ENCODE measurements at places on chromosomes 3 and 15.

DNA sequence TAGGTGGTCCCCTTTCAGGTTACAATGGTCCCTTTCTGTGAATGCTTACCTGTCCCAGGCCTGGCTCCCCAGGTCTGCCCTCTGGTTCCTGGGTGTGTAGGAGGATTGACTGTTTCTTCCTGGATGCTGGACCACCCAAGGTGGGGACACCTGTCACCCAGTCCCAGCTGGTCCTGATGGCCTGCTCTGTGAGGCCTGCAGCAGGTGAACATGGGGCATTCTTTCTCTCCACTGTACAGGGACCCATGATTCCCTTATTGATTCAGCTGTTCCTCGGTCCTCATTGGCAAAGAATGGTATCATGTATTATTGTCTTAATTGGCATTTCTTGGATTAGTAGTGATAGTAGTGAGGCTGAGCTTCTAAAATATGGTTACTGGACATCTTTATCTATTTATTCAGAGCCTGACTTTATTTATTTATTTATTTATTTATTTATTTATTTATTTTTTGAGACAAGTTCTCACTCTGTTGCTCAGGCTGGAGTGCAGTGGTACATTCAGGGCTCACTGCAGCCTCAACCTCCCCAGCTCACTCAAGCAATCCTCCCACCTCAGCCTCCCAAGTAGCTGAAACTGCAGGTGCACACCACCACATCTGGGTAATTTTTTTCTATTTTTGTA lies 8.8 kb upstream of the DNAJA4 start:
- no peak for DNase-seq

GRCh38 chr15:64163659-64164362 lies 989 bp upstream of the PPIB start:
- DNase-seq: peak; percentile 57

DNA sequence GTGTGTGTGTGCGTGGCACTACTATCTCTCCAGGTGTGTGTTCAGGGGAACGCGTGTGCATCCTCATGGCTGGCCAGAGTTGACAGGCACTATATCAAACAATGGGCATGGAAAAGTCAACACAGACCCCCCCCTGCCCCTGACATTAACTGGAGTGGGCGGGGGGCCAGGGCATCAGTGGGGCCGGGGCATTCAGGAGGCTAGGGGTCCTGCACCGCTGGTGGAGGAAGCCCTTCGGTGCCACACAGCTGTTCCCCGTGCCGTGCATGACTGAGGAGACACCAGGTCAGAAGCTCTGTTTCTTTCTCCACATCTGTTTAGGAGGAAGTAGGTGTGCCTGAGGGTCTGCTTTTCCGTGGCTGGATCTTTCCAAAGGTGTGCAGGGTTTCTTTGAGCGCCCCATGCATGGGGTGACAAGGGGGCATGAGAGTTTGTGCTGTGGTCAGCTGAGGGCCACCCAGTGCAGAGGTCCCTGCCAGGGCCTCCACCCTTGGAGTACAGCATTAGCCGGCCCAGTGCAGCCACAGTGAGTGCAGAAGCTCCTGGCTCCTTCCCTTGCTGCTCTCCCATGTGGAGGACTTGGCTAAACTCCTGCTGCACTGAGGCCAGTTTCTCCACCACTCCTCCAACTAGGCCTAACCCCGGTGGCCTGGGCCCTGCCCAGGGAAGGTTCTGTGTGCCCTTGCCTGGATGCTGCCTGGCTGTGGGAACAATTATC lies 7.5 kb downstream of the C3orf22 start:
- no peak for DNase-seq

DNA sequence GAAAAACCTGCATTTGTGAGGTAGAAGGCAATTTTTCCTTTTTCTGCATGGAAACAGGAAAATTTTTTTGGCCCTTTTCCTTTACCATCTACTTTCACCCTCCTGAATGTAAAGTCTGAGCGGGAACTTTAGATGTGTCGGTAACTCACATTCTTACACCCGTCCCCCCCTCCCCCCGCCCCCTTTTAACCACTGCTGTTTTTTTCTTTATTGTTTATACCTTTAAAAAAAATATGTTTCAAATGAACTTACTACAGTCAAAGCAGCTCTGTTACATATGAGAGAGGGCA lies 487 bp upstream of the HES1 start:
- DNase-seq: no peak

- DNase-seq: no peak
These were observed 604.9 kb upstream of the KCNMB2 start for GRCh38 chr3:177931346-177931745.

DNA sequence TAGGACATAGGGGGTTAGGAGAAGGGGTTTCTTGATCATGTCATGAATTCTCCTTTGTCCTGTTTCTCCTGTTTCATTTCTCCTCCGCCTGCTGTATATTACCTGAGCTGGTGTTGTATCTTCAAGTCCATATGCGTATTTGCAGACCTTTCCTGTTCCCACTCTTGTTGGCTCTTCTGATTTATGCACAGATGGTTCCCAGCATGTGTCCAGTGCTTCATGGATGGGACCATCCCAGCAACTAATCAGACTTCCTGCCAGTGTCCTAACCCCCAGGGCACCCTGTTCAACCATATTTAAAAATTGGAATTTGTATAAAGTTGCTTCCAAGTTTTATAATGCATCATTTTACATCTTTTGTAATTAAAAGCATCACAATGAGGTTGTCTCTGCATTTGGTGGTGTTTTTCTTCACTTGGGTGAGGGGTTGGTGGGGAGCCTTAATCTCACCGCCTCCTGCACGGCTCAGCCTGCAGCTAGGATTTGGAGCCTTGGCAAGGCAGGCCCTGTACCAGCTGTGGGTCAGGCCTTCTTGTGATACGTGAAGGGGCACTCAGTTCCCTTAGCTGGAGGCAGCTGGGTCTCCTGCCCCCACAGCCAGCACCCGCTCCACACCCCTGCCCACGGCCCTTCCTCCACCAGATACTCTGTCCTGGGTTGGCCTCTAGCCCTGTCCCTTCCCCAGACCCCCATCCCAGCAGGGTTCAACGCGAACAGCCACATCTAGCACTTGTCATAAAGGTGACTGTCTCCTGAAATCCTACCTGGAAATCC lies 72.0 kb upstream of the BLM start:
- no peak for DNase-seq

All from inflammatory macrophage (primary cell).